ENCODE measurements at places on chromosomes 2 and 18. TPM values are rescaled to one million over a fixed set of nuclear protein-coding genes. Genes with fewer than 3 reads are reported as not detected.
A peak's percentile ranks its signal among the peaks of the same experiment; 100 is the strongest.

DNA sequence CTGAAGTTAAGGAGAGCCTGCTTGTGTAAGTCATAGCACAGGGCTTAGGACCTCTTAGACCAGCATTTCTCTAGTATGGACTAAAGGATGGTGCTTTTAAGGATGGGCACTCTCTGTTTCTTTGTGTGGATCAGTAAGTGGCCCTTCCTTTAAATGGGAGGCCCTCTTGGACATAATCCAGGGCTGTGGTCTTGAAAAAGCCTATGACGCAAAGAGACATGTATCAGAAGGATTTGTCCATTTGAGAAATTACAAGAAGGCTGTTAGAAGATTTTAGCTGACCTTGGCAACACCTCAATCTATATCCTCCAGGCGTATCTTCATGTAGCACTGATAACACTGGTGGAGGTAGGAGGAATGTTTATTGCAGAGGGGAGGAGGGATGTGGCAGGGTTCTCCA lies 79.2 kb downstream of the PRPF40A start:
- DNase-seq, result no peak

GRCh38 chr2:127479219-127479825 lies 47.0 kb downstream of the IWS1 start:
- no peak for DNase-seq

DNA sequence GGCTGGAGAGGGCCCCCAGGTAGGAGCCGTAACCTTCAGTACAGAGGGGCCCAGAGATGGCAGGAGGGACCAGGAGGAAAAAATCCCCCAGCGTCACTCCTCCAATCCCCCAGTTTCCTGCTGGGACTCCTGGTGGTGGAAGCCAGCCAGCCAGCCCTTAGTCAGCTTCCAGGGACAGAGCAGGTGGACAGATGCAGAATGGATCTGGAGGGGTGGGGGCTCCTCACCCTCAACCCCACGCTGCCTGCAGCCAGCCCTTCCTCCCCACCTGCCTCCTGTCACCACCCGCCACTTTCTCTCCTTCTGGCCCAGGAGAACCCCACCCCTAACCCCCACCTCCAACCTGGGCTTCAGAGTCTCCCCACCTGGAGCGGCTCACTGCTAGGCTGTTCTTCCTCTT lies 21.1 kb downstream of the EMX1 start:
- DNase-seq, result no peak

DNA sequence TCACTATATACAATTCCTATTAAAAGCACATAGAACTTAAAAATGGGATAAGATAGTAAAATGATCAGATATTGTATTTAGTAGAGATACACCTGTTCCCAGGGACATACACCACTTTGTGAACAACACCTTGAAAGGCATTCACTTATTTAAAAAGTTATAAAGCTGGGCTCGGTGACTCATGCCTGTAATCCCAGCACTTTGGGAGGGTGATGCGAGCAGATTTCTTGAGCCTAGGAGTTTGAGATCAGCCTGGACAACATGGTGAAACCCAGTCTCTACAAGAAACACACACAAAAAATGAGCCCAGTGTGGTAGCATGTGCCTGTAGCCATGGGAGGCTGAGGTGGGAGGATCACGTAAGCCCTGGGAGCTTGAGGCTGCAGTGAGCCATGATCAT lies 90.9 kb downstream of the RAPGEF4 start:
- no peak for DNase-seq

- no peak for DNase-seq
These were observed 729.1 kb downstream of the BCL11A start for GRCh38 chr2:59824314-59824713.

GRCh38 chr2:99883358-99883757 lies 259.0 kb downstream of the AFF3 start:
- no peak for DNase-seq

DNA sequence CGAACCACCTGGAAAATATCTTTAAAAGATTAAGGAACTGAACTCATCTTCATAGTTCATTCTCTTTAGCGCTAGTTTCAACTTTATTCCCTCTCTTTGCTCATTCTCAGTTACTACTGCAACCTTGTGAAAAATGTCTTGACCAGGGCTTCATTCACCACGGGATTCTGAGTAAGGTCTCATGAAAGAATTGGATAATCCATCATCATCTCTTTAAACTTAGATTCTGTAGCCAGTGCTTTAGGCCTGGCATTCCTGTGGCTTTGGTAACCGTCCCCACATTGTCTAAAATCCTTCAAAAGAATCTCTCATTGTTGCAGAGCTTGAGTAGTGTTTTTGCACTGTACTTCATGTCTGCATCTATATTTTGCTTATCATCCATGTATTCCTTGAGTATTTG lies 229.5 kb downstream of the ETAA1 start:
- no peak for DNase-seq

DNA sequence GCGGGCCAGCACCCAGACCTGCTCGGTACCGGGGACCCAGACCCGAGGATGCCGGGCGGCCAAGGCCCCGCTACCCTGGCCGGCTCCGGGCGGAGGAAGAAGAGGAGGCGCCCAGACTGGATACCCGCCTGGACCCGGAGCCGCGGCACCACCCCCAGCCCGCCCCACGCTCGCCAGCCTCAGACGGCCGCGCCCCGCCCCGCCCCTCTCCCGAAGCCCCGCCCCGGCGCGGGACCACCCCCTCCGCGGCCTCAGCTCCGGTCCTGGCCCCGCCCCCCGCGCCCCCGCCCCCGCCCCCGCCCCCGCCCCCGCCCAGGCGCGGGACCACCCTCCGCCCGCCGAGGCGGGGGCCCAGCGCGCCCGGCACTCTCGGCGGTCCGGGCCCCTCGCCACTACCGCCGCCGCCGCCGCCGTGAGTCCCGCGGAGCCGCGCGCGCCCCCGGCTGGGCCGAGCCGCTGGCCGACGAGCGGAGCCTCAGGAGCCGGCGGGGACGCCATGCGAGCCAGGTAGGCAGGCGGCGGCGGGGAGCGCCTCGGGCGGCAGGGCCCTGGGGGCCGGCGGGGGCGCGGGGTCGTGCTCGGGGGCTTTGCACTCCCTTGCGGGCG lies at the start of gene SH3BP4:
TSS of gene SH3BP4 (plus strand) at position 354 of the 606 bp plus-strand sequence. CDS start 82,986 bp downstream, outside the sequence.
- peak; percentile 89 for DNase-seq

- no peak for DNase-seq
These were observed 106.9 kb downstream of the ZNF521 start for GRCh38 chr18:25244924-25245698.

DNA sequence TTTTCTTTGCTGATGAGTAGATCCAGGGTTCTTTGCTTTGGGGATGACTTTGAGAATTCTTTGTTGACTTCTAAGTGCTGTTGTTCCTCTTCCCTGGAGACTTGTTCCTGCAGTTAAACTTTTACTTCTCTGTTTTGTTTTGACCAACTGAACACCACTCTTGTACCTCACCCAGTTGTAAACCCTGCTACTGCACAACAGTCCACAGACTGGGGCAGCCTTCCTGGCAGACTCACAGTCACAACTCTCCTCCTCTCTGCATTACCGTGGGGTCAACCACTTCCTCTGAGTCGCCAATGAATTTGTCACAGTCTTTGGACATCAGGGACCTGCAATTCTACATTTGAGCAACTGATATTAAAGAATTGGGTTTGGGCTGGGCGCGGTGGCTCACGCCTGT lies 3.8 kb upstream of the SLC8A1 start:
- peak; percentile 39 for DNase-seq

DNA sequence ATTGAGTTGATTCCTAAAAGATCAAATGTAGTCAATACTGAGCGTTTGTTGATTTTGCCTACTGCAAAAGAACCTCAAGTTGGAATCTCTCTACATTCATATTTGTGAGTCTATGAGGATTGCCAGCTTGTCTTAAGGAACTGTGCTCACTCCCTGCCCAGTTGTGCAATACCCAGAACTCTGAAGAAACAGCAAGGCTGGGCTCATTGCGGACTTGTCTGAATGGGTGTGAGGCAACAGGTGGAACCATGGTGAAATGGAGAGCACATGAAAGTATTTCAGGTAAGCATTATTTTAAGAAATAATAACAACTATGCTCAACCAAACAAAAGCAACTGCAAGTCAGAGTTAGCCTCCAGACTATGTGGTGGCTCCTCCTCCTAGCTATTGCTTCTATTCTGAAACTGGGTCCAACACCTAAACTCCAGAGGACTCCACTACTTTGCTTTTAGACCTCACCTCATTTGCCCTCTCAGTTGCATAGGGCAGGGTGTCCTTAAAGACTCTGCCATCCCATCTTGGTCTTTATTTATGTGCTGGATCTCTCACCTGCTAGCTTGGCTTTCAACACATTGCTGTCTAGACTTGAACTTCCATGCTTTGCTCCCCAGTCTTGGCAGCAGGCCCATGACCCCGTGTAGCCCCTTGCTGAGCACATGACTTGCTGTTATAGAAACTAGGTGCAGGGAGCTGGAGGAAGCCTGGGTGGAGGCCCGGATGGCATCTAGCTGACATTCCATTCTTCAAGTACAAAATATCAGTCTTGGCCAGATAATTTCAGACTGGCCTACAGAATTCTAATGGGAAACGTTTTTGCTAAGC lies 94.8 kb upstream of the ARL5A start:
- DNase-seq, result peak; percentile 85

DNA sequence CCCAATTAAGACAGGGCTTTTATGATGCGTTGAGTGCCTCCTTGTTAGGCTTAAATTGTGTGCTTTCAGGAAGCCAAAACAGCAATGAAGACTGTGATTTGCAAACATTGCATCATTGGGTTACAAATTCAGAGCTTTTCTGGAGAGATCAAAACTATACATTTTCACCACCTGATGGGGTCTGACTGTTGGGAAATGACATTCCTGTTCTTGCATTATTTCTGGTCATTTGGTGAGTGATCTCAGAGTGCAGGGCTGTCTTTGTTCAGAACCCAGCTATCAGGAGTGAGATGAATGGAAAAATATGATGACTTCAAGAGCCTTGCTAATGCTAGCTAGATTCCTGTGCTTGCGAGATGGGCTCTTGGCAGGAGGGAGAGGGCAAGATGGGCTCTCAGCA lies 39.1 kb downstream of the SH3RF3 start:
- DNase-seq, result no peak

- DNase-seq, result no peak
These were observed 148.3 kb downstream of the KLHL29 start for GRCh38 chr2:23533338-23533695.

GRCh38 chr2:82013641-82014040 lies 1709.1 kb upstream of the LRRTM1 start:
- no peak for DNase-seq

- no peak for DNase-seq
These were observed 46.9 kb downstream of the MAP4K3 start for GRCh38 chr2:39390216-39390615.

- no peak for DNase-seq
These were observed 684.0 kb upstream of the ZEB2 start for GRCh38 chr2:145203891-145204290.

DNA sequence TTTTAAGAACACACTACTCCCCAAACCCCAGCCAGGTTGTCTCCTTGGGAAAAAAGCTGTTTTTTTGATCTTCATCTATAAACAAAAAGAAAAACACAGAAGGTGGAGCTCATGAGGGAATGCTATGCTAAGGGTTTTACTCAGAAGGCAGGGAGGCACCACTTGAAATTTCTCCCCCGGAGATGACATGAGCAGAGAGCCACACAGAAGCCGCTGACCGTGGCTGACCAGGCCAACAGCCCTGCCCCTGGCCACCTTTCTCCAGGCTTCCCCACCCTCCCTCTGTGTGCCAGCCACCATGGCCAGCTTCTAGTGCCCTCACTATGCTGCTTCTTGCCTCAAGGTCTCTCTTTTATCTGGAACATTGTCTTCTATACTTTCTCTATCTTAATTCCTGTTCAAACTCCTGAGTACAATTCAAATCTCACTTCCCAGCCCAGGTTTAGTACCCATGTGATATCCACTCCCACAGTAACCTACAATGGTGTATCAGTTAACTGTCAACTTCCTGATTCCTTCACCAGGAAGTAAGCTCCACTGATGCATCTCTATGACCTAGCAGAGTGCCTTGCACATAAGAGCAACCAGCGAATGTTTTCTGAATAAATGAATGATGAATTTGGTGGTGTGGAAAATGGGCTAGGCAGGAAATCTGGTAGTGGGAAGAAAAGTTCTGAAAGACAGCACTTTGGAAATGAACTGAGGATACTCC lies 15.3 kb downstream of the LAPTM4A start:
- DNase-seq, result no peak

DNA sequence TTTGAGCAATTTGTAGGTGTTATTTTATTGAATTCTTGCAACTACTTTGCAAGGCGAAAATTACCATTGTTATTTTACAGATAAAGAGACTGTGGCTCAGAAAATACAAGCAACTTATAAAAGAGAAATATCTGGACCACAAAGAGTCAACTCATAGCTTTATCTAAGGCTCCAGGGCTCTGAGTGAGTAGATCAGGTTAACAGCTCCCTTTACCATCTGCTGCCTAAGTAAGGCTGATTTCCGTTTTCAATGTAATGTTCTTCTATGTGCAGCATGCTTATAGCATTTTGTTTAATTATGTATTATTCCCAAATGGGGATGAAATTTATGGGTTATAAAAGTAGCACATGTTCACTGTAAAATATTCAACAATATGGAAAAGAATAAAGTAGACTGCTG lies 299.1 kb upstream of the TNP1 start:
- DNase-seq, result no peak

- DNase-seq, result no peak
These were observed 44.7 kb downstream of the CAVIN2 start for GRCh38 chr2:191802180-191802579.

GRCh38 chr2:8983571-8983970 lies 19.9 kb downstream of the MBOAT2 start:
- no peak for DNase-seq

GRCh38 chr2:367246-367645 lies 79.4 kb upstream of the ALKAL2 start:
- no peak for DNase-seq

DNA sequence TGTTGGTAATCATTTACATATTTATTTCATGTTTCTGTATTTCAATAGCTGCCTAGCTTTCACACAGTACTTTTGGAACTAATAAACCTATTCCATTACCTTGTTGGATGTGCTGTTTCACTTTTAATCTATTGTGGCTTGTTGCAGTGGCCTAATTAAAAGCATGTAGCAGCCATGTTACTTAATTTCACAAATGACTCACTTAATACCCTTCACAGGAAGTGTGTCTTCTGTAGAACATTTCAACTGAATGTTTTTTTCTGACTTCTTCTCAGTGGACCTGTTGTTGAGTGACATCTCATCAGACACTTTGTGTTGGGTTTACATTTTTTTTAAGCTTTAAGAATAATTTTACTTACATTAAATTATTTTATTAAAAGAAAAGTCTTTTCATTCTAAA lies 260.5 kb upstream of the THUMPD2 start:
- no peak for DNase-seq

DNA sequence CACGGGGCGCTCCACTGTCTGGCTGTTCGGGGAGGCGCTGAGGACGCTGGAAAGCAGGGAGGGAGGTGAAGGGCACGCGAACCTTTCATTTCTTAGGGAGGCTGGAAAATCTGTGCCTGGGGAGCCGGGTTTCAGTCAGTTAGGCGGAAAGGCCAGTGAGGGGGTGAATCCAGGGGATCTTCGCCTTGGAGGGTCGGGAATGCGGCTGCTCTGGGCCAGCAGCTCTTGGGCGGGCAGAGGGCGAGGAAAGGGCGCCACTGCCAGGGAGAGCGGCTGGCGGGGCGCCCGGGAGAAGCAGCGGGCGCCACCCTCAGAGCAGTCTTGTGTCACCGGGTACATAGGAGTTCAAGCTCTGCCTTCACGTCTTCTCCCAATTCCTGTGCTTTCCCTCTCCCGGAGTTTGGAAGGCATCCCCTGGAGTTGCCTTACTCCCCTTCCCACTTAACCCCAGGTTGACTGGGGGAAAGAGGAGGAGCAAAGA lies 1.4 kb downstream of the CCDC85A start:
- DNase-seq, result peak; percentile 35

The RRM2 gene
- 0.44 TPM for polyA plus RNA-seq

The ZNF804A gene
- not detected for polyA plus RNA-seq

The TMEFF2 gene
- 0.08 TPM for polyA plus RNA-seq

The FHOD3 gene
- polyA plus RNA-seq, result 109 TPM

The CROCC2 gene
- polyA plus RNA-seq, result not detected

The NDC80 gene
- polyA plus RNA-seq, result 0.28 TPM

The FAM228A gene
- polyA plus RNA-seq, result 0.29 TPM

The SFTPB gene
- polyA plus RNA-seq, result 0.83 TPM

Measured in heart left ventricle (tissue), 16 donors.